ENCODE measurements at places on chromosomes 6 and 20.

- H3K4me1 ChIP-seq: no peaks in the 10 kb centered on the region
- no peaks in the 10 kb centered on the region for H3K27me3 ChIP-seq
- H3K4me3 ChIP-seq: no peak overlapping the region
- no peaks in the 10 kb centered on the region for H3K36me3 ChIP-seq
These were observed 46.3 kb upstream of the CD93 start for GRCh38 chr20:23132293-23132929.

- no peak overlapping the region for H3K27ac ChIP-seq
- no peak for DNase-seq
- no peaks in the 10 kb centered on the region for H3K36me3 ChIP-seq
- H3K4me1 ChIP-seq: peaks cover 19% of the 10 kb centered on the region
- no peaks in the 10 kb centered on the region for H3K27me3 ChIP-seq
These were observed 585.6 kb downstream of the UTRN start for GRCh38 chr6:144870782-144871181.

DNA sequence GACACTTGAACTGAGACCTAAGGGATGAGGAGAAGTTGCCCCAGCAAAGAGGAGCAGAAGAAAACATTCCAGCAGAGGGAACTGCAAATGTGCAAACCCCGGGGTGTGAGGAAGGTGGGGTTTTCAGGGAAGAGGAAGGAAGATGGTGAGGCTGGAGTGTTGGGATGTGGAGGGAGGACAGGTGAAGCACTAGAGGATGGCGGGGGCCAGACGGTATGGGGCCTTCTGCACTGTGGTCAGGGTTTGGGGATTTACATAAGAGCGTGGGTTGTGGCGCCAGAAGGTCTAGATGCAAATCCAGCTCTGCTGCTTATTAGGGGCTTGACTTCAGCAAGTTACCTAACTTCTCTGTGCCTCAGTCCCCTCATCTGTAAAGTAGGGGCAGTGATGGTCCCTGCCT lies 16.0 kb downstream of the DLGAP4 start:
- H3K4me1 ChIP-seq: peaks cover 2% of the 10 kb centered on the region
- DNase-seq: no peak
- no peak overlapping the region for H3K4me3 ChIP-seq
- H3K27me3 ChIP-seq: peaks cover 10% of the 10 kb centered on the region
- no peak overlapping the region for H3K27ac ChIP-seq
- H3K36me3 ChIP-seq: no peaks in the 10 kb centered on the region

DNA sequence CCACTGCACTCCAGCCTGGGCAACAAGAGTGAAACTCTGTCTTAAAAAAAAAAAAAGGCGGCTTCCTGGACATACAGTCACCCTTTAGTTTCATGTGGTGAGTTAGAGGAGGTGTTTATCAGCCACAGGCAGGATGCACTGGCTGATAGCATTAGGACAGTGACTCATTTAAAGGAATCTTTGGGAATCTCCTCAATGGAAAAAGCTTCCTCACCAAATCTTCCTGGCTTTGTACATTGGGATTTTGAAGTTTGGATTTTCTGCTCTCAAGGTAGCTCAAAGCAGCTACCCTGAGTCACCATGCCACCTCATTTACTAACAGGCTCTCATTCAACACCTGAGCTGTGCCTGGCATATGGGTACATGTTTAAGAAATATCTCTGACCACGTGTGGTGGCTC lies 20.2 kb downstream of the PRPH2 start:
- no peak overlapping the region for H3K27ac ChIP-seq
- no peaks in the 10 kb centered on the region for H3K27me3 ChIP-seq
- H3K4me1 ChIP-seq: no peaks in the 10 kb centered on the region

GRCh38 chr6:158029668-158030230 lies 48.1 kb downstream of the SYNJ2 start:
- peaks cover 6% of the 10 kb centered on the region for H3K36me3 ChIP-seq
- H3K27me3 ChIP-seq: no peaks in the 10 kb centered on the region
- no peak overlapping the region for H3K27ac ChIP-seq
- no peak overlapping the region for H3K4me3 ChIP-seq

- DNase-seq: no peak
- no peaks in the 10 kb centered on the region for H3K27me3 ChIP-seq
- peaks cover 23% of the 10 kb centered on the region for H3K36me3 ChIP-seq
- no peak overlapping the region for H3K27ac ChIP-seq
- H3K4me1 ChIP-seq: no peaks in the 10 kb centered on the region
These were observed 14.1 kb downstream of the CDK5RAP1 start for GRCh38 chr20:33387177-33387576.

- H3K27me3 ChIP-seq: no peaks in the 10 kb centered on the region
- H3K4me1 ChIP-seq: no peaks in the 10 kb centered on the region
- DNase-seq: no peak
- no peak overlapping the region for H3K4me3 ChIP-seq
- no peaks in the 10 kb centered on the region for H3K36me3 ChIP-seq
These were observed 29.1 kb upstream of the SASH1 start for GRCh38 chr6:148313488-148313887.

- H3K27me3 ChIP-seq: no peaks in the 10 kb centered on the region
- H3K27ac ChIP-seq: no peak overlapping the region
- no peaks in the 10 kb centered on the region for H3K36me3 ChIP-seq
These were observed 251.8 kb downstream of the BTBD9 start for GRCh38 chr6:38387971-38388370.

DNA sequence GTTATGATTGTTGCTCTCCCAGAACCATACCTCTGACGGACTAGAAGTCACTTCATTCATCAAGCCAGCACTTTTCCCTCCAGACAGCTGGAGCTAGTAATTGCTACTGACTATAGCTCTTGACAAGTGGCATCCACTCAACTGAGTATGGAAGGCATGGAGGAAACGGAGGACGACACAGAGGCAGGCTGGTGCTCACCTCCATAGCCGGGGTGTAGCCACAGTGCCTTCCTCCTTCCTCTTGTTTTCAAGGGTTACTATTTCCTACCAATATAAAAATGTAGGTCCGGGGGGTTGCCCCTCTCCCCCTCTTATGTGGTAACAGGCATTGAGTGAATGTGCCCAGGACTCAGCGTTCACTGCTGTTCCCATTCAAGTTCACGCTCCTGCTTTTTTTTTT lies 23.5 kb upstream of the FOXC1 start:
- H3K27me3 ChIP-seq: peaks cover 2% of the 10 kb centered on the region
- H3K27ac ChIP-seq: no peak overlapping the region
- H3K36me3 ChIP-seq: no peaks in the 10 kb centered on the region
- H3K4me1 ChIP-seq: no peaks in the 10 kb centered on the region
- H3K4me3 ChIP-seq: no peak overlapping the region
- no peak for DNase-seq

GRCh38 chr20:59161721-59162120 lies 1.9 kb upstream of the ZNF831 start:
- no peak overlapping the region for H3K27ac ChIP-seq
- H3K4me1 ChIP-seq: no peaks in the 10 kb centered on the region
- no peak for DNase-seq
- no peaks in the 10 kb centered on the region for H3K36me3 ChIP-seq
- no peaks in the 10 kb centered on the region for H3K27me3 ChIP-seq
- no peak overlapping the region for H3K4me3 ChIP-seq

DNA sequence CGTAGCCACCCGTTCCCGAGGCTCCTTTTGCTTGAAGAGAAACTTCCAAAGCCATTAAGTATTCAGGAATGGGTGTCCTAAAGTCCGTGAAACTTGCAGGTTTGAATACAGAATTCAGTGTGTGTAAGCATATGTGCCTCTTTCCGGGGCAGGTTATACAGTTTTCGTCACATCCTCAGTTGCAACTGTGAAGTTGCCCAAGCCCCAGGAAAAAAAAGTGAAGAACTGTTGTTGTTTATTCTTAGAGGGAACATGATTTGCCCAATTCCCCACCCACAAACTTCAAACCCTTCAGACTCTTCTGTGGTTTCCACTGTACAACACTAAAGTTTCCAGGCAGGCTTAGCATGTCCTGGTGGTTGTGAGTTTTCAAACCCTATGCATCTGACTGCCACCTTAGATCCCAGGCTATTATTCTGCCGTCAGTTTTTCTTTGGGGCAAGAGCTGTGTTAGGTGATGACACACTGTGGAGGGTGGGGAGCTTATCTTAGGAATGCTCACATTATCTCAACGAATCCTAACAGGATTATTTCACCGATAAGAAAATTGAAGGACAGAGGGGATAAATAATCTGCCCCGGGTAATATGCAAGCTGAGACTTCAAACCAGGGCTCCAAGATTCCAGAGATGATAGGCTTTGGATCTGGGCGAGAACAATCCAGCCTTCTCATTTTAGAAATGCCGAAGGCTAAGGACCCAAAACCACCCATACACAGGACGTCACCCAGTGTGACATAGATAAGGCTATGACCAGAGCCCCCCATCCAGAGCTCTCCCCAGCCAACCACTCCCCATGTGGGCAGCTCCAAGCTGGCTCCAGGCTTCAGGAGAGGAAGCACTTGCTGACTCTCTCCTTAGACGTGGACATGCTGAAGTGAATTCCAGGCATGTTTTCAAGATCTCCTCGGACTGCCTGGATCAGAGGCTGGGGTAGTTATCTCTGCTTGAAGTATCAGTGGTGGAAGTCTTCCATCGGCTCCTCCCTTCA lies 81.7 kb upstream of the AFDN start:
- no peaks in the 10 kb centered on the region for H3K27me3 ChIP-seq
- peaks cover 7% of the 10 kb centered on the region for H3K4me1 ChIP-seq
- H3K36me3 ChIP-seq: no peaks in the 10 kb centered on the region
- no peak for DNase-seq
- H3K27ac ChIP-seq: no peak overlapping the region

DNA sequence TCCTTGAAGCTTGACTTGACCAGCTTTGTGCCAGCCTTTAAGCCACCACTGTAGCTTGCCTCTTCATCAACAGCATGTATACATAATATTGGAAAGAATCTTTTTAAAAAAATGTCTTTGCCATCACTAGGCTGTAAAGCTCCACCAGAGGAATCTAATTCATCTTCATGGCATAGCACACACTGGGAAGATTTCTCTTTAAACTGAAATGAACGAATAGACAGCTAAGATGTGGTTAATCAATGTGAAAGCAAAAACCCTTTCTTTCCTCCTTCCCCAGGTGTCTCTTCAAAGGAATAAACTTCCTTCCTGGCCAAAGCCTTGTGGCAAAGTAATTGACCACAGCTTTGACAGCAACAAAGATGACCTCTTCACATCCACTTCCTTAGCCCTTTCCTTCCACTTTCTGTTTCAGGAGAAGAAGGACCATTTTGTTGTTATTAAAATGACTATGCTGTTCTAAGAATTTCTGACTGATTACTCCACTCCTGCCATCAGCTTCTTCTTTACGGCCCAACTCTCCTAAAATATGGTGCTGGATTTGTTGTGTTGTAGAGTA lies 428.7 kb upstream of the SOX4 start:
- no peak overlapping the region for H3K4me3 ChIP-seq
- H3K27ac ChIP-seq: no peak overlapping the region
- no peaks in the 10 kb centered on the region for H3K36me3 ChIP-seq
- H3K27me3 ChIP-seq: no peaks in the 10 kb centered on the region
- no peaks in the 10 kb centered on the region for H3K4me1 ChIP-seq

- H3K4me1 ChIP-seq: peaks cover 9% of the 10 kb centered on the region
- no peaks in the 10 kb centered on the region for H3K27me3 ChIP-seq
- H3K36me3 ChIP-seq: peaks cover 5% of the 10 kb centered on the region
These were observed 2.5 kb upstream of the SRC start for GRCh38 chr20:37343212-37343993.

DNA sequence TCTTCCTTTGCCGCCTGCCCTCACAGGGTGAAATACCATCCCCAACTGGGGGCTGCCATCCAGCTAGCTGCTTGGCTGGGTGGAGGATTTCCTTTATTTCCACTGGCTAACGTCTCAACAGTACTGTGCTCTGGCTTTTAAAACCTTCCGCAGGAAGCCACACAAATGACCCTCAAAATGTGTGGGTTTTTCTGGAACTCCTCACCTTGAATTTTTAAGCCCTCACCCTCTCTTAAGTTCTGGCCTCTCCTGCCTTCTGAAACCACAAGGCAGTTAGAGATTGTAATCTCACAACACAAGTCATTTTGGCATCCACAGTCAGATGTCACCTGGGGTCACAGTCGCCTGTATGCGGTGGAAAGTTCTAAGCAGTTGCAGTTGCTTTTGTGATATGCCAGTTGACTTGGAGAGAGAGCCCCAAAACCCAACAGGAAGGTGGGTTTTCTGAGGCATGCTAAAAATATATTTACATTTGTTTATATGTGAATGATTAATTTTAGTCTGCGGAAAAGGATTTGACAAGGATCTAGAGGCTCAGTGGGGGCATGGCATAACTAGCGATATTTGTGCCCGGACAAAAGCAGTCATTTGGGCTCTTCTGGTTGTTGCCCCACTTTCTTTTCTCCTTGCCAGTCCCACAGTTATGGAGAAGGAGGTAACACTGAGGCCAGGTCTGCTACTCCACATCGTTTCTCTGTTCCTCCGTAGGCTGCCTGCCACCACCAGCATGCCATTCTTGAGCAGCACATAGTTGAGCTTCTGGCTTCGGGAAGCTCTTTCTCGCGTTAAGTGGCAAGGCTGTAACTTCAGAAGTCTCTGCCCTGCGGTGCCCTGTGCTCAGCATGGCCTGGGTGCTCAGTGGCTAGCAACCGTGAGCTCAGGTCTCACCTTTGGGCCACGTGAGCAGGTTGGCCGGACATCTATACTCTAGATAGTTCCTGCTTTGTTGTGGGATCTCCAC lies 335.3 kb downstream of the CD83 start:
- no peaks in the 10 kb centered on the region for H3K36me3 ChIP-seq
- no peaks in the 10 kb centered on the region for H3K27me3 ChIP-seq
- H3K4me3 ChIP-seq: no peak overlapping the region
- no peak for DNase-seq
- H3K27ac ChIP-seq: no peak overlapping the region
- H3K4me1 ChIP-seq: peaks cover 13% of the 10 kb centered on the region

- no peak for DNase-seq
- no peaks in the 10 kb centered on the region for H3K36me3 ChIP-seq
- H3K4me1 ChIP-seq: peaks cover 2% of the 10 kb centered on the region
- H3K4me3 ChIP-seq: no peak overlapping the region
- no peak overlapping the region for H3K27ac ChIP-seq
These were observed 93.9 kb downstream of the CLIC5 start for GRCh38 chr6:45921691-45922281.
